ENCODE measurements at places on chromosomes 7 and 10.
A peak's percentile ranks its signal among the peaks of the same experiment; 100 is the strongest.

DNA sequence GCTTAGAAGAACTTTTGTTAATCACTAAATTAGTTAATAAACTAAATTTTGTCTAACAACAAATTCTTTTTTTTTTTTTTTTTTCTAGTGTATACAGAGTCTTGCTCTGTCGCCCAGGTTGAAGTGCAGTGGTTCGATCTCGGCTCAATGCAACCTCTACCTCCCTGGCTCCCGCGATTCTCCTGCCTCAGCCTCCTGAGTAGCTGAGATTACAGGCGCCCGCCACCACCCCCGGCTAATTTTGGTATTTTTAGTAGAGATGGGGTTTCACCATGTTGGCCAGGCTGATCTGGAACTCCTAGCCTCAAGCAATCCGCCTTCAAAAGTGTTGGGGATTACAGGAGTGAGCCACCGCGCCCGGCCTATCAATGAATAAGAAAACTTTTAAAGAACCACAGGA is 1.1 kb upstream of the IQUB start:
- DNase-seq = no peak

DNA sequence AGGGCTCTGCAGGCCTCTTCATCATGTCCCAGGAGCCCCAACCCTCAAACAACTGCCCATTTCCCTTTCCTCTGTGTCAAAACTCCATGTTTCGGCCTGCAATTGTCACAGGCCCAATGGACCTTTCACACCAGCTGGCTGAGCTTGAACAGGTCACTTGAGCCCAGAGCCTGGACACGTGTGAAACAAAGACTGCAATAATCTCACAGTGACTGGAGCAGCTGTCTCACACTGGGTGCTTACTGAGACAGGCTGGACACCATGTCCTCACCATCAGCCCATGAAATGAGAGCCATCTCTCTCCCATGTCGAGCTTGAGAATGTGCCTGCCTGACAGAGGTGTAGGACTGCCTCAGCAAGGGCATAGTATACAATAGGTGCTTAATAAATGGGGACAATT is 19.5 kb upstream of the EIF5AL1 start:
- no peak for DNase-seq

DNA sequence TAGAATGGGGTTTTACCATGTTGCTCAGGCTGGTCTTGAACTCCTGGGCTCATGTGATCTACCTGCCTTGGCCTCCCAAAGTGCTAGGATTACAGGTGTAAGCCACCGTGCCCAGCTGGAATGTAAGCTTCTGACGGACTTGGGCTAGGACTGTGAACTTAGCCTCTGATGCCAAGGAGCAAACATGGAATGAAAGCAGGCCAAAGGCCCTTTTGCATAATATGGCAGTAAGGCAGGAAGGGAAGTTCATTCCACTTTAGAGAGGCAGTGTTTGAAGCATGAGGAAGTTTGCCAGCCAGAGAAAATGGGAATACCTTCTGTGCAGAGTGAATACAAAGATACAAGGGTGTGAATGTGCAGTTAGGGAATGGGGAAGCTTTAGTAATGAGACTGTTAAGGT is 20.3 kb downstream of the VCL start:
- DNase-seq = no peak

- DNase-seq = no peak
These were observed 471 bp upstream of the TOMM7 start for GRCh38 chr7:22823142-22823497.

DNA sequence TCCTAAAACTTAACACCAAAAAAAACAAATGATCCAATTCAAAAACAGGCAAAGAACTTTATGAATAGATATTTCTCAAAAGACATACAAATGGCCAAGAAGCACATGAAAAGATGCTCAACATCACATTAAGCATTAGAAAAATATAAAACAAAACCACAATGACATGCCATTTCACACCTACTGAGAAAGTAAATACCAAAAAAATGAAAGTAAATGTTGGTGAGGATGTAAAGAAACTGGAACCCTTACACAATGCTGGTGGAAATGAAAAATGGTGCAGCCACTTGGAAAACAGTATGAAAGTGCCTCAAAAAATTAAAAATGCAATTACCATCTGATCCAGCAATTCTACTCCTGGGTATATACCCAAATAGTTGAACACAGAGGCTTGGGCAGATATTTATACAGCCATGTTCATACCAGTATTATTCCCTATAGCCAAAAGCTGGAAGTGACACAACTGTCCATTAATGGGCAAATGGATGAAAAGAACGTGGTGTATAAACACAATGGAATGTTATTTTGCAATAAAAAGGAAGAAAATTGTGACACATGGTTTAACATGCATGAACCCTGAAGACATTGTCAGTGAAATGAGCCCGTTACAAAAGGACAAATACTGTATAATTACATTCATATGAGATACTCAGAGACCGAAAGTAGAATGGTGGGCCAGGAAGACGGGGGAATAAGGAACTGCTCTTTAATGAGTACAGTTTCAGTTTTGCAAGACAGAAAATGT is 89.0 kb downstream of the JMJD1C start:
- DNase-seq = no peak

- no peak for DNase-seq
These were observed 356.4 kb downstream of the GALNT17 start for GRCh38 chr7:71488308-71488707.

DNA sequence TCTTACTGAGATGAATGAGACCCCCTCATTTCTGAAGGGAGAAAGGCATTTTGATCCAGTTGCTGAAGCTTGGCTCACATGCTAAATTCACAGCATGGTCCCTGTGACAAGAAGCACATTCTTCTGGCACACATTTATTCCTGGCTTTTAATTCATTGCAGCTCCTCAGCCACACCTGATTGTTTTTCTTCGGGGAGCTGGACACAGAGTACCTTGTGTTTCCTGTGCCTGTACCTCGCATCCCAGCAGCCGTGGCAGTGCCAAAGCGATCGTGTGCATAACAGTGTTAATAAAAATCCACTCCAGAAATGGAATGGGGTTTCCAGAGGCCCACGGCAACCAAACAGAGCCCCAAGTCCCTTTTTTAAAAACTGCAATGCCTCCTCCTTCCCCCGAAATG is 615.3 kb upstream of the MGMT start:
- DNase-seq = no peak

DNA sequence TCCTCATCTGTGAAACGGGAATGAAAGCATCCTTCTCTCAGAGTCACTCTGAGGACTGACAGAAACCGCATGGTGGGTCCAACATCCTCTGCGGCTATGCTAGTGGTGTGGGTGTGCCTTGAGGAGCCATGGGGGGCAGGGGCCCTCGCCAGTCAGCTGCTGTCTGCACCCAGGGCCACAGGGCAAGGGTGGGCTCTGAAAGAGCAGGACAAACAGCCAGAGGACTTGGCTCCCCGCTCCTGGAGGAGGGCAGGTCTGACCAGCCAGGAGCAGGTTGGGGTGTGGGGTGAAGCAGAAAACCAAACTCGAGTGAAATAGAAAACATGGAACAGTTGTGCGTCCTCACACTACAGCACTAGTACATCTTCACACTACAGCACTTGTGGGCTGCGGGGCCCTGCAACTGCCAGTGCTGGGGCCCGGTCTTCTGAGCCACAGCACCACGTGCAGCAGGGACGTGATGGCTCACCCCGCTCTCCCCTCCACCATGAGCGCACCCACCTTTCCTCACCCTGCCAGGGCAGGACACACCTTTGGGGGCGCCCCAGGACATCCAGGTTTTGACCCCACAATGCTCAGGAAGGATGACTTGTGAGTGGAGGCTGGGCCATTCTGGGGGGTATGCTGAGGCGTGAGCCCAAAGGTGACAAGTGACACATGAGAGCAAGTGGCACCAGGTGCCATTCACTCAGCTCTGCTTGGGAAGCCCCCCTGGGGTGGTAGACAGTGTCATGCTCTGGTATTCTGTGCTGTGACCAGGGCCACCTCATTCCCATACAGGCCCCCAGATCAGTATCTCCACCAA is 96.1 kb upstream of the RET start:
- DNase-seq = no peak

GRCh38 chr10:121959671-121960070 is 15.3 kb downstream of the NSMCE4A start:
- DNase-seq = no peak

DNA sequence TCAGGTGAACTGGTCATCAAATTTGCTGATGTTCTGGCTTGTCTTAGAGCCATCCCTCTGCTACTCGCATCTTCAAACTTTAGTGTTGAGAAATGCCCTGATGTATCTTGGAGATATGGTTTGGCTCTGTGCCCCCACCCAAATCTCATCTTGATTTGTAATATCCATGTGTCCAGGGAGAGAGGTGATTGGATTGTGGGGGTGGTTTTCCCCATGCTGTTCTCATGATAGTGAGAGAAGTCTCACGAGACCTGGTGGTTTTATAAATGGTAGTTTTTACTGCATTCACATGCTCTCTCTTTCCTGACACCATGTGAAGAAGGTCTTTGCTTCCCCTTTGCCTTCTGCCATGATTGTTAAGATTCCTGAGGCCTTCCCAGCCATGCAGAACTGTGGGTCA is 74.0 kb upstream of the AFAP1L2 start:
- DNase-seq = no peak

- DNase-seq = no peak
These were observed 35.0 kb upstream of the SRI start for GRCh38 chr7:88254721-88255424.

DNA sequence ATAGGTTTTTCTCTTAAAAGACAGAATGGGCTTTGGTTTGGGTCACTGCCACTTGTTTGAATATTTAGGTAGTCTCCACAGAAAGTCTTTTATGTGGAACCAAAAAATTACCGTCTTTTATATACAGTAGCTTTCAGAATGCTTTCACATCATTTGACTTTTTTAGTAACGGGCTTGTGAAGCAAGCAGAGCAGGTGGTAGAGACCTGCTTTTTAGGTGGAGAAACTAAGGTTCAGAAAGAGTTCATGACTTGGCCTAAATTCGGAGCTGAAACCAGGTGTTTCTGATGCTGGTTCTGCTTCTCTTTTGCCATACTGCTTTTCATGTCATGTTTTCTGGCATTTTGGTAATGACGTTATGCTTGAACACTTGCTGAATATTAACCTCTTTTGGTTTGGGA is 36.3 kb downstream of the GARS1 start:
- no peak for DNase-seq

DNA sequence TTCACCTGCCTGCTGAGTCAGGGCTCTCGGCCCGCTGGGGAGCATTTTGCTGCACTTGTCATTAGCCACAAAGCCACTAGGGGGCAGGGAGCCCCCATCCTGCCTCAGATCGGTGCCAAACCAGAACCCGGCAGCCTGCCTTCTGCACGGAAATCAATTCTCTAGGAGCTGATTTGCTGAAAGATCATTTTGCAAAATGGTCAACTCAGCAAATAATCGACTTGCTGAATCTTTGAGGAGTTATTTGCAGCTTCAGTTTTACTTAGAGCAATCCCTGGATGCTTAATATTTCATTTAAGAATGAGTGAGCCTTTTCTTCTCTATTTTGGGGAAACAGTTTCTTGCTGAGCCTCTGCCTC is 1.7 kb upstream of the GIMAP8 start:
- peak; percentile 77 for DNase-seq

DNA sequence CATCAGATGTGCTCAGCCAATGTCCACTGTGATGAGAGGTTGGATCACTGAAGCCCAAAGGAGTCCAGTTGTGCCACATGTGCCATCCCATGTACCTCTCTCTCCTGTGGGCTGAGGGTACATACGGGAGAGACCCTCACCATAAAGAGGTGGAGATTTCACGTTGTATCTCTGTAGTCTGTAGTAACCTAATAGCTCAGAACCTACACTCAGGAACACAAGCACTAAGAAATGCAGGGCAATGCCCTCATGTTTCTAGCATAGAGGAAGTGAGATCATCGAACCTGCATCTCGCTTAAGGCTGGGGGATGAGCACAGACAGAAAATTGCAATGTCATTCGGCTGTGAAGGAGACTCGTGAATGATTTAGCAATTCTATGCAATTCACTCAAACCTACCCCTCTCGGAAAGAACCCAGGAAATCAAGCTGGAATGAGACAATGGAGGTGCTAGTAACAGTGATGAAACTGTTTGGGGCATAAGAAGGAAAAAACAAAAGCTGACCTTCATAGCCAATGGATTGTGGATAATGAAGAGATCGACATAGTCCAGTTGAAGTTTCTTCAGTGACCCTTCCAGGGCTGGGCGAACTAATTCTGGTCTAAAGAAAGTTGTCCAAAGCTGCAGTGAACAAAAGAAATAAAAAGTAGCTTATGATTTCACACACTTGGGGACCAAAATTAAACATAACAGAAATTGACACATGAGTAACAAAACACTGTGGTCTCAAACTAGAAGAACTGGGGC is 80.3 kb upstream of the UCN3 start:
- peak; percentile 66 for DNase-seq

DNA sequence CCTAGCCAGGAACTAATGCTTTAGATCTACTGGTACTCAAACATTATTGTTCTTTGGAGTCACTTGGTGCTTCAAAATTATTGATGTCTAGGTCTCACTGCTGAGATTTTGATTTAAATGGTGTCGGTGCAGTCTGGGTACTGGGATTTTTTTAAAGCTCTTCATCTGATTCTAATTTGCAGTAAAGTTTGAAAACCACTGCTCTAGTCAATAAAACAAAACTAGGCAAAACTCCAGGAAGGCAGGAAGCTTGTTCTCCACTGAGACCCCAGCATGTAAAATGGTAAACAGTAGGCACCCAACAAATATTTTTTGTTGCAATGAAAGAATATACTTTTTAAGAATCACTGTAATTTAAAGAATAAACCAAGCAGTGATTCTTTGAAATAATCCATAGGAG is 49.7 kb downstream of the ADD3 start:
- DNase-seq = no peak

DNA sequence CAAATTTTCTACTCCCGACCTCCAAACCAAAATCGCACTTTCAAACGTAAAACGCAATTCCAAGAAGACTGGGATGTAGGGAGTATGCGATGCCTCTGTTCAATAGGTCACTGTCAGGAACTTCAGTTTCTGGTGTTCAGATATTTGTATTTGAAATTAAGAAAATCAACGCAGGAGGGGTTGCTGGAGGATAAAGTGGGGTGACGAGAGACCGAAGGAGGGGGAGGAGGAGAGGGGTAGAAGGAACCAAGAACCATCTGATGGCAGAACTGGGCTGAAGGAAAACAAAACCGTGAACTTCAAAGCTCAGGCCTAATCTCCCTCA is 293.8 kb upstream of the NFE2L3 start:
- no peak for DNase-seq

- peak; percentile 42 for DNase-seq
These were observed 1.7 kb downstream of the CREB3L2 start for GRCh38 chr7:138000081-138000701.

DNA sequence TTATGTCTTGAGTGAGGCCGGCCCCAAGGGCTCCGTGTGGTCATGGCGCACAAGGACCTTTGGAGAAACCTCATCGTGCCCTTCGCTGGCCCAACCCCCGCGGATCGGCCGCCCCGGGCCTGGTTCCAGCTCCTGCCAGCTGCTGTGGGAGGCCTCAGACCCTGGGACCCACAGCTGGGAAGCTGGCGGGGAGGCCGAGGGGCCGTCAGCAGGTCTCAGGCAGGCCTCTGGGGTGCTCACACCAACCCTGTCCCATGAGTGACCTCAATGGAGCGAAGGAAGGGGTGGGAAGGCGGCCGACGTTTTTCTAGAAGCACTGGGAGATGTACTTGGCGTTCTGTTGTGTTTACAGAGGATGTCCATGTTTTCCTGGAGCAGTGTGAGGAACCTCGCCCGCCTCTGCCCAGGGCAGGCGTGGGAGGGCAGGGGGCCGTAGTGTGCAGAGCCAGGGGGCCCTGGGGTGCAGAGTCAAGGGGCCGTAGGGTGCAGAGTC is 18.6 kb upstream of the ADGRA1 start:
- no peak for DNase-seq

- no peak for DNase-seq
These were observed 764 bp upstream of the TCF7L2 start for GRCh38 chr10:112949143-112949823.

GRCh38 chr7:7576344-7576743 is 9.7 kb downstream of the MIOS start:
- DNase-seq = no peak

Data from GDM1 (cell line).